ENCODE measurements at places on chromosomes 12 and 14.
A peak's percentile ranks its signal among the peaks of the same experiment; 100 is the strongest.

GRCh38 chr14:80959496-80959895, 4.1 kb downstream of the TSHR start:
- DNase-seq: no peak

GRCh38 chr14:27253966-27254365, 656.1 kb upstream of the NOVA1 start:
- no peak for DNase-seq

DNA sequence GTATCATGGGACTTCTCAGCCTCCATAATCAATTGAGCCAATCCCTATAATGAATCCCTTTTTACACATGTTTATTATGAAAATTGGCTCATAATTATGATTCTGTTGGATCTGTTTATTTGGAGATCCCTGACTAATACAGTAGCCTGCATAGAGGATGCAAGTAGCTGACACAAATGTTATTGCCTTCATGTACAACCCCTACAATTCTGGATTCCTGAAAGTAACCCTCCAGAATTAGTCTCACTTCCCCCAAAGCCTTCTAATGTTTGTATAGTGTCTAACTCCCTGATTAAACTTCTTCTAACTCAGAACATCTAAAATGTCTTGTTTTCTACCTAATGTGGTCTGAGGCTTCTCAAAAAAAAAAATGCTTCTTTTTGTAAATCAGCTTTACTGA, 6.6 kb upstream of the SMIM10L1 start:
- no peak for DNase-seq

GRCh38 chr14:20684662-20685456, 499 bp downstream of the RNASE4 start:
- DNase-seq: no peak

DNA sequence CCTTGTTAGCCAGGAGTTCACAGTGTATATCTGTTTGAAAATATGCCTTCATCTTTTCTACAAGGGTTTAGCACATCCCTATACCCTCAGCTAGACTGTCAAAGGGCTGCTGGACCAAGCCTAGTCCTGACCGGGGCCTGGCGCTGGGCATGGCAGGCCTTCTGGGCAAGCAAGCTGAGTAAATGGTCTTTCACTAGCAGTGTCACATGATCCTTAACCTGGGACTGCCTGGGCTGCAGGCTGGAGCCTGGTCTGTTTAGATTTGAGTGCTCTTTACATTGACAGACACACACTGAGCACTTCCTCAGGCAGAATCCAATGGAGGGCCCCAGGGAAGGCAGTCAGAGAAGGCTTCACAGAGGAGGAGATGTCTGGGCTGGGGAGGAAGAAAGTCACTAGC, 6.9 kb upstream of the AVIL start:
- DNase-seq: no peak

GRCh38 chr12:16348435-16349130, 1.1 kb downstream of the MGST1 start:
- DNase-seq: peak; percentile 23

- no peak for DNase-seq
Measured at GRCh38 chr14:71996610-71997009, 64.4 kb downstream of the RGS6 start.

Data from hematopoietic multipotent progenitor cell treated with erythropoietin and hydrocortisone succinate and interleukin-3 and kit ligand, for 4 days (in vitro differentiated cells).